A549 treated with Mapracorat at 1 μM for 4 hours (cell line): ENCODE measurements at places on chromosomes 7 and 10. TPM values are rescaled to one million over a fixed set of nuclear protein-coding genes. Genes with fewer than 3 reads are reported as not detected.

Gene MMP21
- 0.08 to 0.11 TPM in 2 of 5 replicates, not detected in the others for total RNA-seq

Gene KCNH2
- 1.6 to 2.2 TPM (median 2.0 TPM) in 5 replicates for total RNA-seq

Gene ITGA8
- total RNA-seq = not detected in 5 replicates

Gene EN2
- 0.54 to 1.1 TPM (median 0.86 TPM) in 5 replicates for total RNA-seq

Gene GPR26
- not detected in 5 replicates for total RNA-seq

Gene TAS2R41
- not detected in 5 replicates for total RNA-seq
